ENCODE measurements at places on chromosomes 6 and 20. TPM values are rescaled to one million over a fixed set of nuclear protein-coding genes. Genes with fewer than 3 reads are reported as not detected.
A peak's percentile ranks its signal among the peaks of the same experiment; 100 is the strongest.

DNA sequence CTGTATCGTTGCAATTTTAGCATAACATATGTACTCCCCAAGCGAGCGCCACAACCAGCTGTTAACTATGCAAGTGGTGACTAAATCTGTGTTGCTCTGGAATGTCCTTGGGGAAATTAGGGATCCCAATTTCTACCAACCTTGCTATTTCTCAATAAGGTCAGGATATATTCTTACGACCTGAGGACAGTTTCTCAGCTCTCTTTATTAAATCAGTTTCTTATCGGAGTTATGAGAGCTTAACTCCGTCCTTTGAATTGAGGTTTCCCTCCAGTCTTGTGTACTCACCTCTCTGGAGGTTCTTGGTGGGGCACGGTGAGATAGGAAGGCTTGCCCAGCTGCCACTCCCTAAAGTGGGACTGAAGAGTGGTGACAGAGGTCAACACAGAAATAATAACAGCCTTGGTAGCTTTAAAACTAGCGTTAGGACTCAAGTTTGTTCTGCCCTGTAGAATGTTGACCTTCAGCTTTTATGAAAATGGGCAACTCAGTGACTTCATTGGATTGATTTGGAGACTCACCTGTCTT is 694 bp downstream of the MRPS18B start:
- DNase-seq, result no peak

GRCh38 chr6:89941031-89941762 is 46.9 kb downstream of the GJA10 start:
- DNase-seq, result no peak

DNA sequence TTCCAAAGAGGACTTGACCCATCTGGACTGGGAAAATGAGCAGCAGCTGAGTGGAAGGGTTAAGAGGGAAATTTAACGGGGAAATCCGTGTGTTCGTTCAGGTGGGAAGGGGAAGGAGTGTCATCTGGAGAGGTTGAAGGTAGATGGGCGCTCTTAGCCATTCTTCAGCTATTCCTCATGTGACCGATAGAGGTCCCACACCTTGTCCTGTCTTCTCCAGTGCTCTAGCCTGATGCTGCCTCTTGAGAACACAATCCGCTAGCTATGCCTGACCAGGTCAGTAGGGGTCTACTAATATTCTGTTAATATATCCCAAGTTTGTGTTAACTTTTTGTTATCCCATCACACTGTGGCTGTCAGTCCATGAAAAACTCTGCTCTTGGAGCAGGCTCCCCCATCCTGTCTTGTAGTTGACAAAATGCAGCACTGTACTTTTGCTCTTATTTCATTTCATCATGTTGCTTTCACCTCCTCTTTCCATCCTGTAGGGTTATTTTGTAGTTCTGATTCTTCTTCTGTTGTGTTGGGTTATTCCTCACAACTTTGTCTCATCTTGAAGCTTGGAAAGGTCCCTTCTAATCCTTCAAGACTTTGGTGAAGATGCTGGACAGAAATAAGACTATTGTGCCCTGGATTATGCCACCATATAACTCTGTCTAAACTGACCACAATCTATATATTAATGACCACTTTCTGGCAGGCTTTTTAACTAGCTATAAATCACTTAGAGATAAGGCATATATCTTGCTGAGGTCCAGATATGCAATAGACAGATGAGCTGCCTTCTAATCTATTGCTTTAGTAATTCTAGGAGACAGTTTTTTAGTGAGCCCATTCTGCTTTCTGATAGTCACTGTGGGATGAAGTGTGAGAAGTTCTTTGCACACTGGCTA is 123.4 kb upstream of the SUPT3H start:
- no peak for DNase-seq

GRCh38 chr6:167831281-167831828 is 4.6 kb downstream of the AFDN start:
- peak; percentile 25 for DNase-seq

Gene GABRR1
- not detected for total RNA-seq

Gene STX11
- total RNA-seq, result 0.54 TPM
